ENCODE measurements at places on chromosomes 2 and 18.

- DNase-seq = no peak
Observed at GRCh38 chr2:24546669-24547068, 55.6 kb downstream of the NCOA1 start.

DNA sequence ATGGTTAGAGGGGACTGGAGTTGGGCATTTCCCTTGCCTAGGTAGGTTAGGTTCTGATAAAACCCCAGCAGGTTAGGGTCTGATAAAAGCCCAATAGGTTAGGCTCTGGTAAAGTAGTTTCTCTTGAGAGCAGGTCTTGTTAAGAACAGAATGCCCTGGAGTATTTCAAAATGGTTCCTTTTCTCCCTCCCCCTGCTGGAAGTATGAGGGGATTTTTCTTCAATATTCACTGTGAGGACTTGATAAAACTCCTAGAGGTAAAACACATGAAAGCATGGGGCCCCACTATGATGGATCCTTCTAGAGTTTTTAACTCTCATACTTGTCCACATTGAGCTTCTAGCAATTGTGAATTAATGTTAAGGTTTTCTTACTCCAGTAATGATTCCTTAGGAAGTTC lies 27.6 kb downstream of the ANKAR start:
- no peak for DNase-seq

- no peak for DNase-seq
Observed at GRCh38 chr18:31269566-31269965, 48.4 kb upstream of the DSG1 start.

GRCh38 chr2:231356466-231356844 lies 39.1 kb upstream of the B3GNT7 start:
- DNase-seq = no peak

- DNase-seq = no peak
Observed at GRCh38 chr2:134396493-134396892, 142.6 kb downstream of the MGAT5 start.

DNA sequence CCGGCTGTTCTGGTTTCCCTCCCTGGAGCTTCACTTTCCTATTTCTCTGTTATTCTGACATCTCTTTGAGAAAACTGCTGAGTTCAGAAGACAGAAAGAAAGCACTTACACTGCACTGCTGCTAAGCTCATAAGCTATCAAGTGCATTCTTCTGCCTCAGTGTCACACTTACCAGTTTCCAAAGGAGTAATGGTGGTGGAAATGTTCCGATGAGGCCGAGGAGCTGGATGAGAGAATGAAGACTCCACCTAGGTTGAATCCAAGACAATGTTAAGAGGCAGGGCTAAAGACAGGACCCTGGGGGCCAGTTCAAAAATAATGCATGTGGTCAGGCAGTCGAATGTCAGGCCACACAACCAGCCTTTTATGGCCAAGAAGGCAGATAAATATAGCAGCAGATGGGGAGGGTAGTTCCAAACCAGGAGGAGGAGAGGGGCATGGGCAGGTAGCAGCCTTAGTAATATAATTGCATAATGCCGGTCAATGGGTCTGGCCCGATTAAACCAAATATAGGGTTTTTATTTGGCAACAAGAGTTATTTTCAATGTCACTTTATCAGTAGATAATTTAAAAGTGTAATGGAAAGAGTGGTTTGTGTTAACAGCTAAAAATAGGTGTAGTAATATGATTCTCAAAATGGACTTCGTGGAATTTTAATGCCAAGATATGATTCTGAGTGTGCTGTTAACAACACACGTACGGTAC lies at the start of gene MYOM1:
MYOM1 (minus strand) TSS at position 338 of the 705 bp plus-strand sequence. CDS start 4,745 bp downstream, outside the sequence.
- no peak for DNase-seq

GRCh38 chr2:187050409-187050998 lies 201.5 kb upstream of the ZSWIM2 start:
- peak; percentile 7 for DNase-seq

- DNase-seq = no peak
Observed at GRCh38 chr18:5097116-5097703, 99.8 kb downstream of the AKAIN1 start.

- no peak for DNase-seq
Observed at GRCh38 chr2:207502577-207503198, 27.1 kb upstream of the CREB1 start.

Measured in EH (cell line).